Activated B cell treated with CpG ODN at 0.5 μM for 24 hours (primary cell): ENCODE measurements at places on chromosomes 3 and 15.

- DNase-seq: no peak
These were observed 32.0 kb upstream of the GBE1 start for GRCh38 chr3:81793410-81793809.

DNA sequence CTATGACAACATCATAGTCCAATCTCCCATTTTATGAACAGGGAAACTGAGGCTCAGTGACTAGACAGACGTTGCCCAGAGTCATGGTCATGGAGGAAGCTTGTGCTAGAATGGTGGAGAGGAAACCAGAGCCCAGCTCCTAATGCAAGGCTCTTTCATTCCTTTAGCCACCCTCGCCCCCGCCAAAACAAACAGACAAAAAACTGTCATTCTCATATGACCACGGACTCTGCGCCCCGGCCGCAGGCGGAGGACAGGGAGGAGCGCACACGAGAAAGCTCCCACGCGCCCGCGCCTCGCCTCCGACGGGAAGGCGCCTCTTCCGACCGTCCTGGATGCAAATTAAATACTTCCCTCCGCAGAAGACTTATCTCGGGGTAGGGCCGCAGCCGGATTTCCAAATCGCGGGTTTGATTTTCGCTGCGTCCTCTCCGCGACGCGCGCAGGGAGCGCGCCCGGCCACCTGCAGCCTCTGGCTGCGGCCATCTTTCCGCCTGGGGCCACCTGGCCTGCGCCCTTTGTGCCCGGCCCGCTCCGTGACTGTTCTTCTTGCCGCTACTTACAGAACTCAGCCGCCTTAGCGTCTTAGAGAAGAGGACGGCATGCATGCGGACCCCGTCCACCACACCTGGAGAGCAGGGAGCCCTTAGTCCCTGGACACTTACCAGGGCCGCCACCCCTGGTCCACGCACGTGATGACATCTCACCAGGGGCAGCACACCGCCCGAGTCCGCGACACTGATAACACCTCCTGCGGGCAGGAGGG, 670 bp upstream of the ATP13A3 start:
- peak; percentile 53 for DNase-seq

- DNase-seq: no peak
These were observed 44.9 kb downstream of the GOLGA6L2 start for GRCh38 chr15:23402140-23402539.

- no peak for DNase-seq
These were observed 51.7 kb upstream of the TRA2B start for GRCh38 chr3:185989511-185989910.

DNA sequence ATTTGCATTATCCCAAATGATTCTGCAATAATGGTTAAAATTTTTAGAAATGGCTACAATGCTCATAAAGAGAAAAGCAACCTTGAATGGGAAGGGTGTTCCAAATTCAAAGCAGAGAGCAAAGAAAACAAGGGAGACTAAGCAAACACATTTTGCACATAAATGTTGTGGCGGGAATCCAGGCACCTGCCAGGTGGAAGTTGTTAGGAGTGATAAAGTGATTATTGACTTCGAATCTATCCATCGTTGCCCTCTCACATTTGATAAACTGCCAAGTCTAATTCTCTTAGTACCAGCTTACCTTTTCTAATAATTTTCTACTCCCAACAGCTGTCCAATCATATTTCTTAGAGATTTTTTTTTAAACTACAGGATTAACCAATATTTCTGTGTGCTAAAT, 244.5 kb downstream of the CACNA2D3 start:
- DNase-seq: no peak

DNA sequence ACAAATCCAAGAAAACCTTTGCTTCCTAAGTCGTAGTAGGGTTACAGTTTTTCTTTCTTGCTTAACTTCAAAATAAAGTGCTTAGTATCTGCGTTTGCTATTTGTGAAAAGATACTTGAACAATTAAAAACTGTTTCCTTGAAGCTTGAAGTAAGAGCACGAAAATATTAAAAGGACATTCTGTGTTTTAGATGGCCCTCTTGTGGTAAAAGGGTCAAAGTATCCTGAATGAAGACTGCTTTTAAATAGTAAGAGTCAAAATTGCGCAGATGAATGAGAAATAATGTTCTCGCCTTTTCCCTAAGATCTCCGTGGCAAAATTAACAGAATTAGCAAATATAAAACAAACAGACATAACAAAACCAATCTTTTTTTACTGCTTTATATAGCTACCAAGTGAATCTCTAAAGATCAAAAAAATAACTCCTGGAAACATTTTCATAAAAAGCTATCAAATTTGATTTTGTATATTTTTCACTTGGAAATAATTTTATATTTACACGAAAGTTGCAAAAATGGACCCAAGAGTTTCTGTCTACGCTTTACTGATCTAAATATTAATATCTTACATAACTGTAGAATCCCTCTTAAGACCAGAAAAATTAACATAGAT, 175.4 kb downstream of the MBNL1 start:
- no peak for DNase-seq

DNA sequence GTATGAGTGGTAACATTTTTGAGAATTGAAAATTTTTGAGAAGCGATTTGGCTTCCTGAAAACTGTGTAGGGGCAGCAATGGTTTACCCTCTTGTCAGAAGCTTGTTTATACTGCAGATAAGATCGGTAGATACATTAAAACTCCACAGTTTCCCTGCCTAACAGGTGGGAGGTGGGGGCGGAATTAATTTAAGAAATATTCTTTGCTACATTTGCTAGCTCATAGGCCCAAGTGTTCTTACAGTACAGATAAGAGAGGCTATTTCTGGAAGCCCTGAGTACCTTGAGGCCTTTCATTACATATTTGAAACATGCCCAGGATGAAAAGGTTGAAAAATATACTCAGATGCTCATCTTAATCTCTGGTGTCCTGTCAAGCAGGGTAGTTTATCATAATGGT, 285.5 kb downstream of the UBE2E2 start:
- DNase-seq: no peak

DNA sequence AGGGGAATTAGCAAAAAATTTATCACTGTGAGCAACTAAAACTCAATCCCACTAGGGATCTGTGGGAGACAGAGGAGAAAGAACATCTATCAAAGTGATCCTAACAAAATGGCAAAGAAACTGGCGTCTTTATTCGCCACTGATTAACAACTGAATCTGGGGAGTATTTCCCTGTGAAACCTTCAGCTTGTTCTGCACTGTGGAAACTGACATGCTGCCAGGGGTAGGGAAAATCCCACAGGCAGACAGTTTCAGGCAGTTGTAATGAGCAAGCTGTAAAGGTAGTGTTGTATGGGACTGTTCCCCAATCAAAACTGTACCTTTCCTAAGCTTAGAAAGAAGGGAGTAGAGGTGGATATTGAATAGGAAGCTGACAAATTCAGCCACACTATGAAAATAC, 611.7 kb downstream of the VGLL3 start:
- no peak for DNase-seq

- DNase-seq: no peak
These were observed 13.0 kb upstream of the CACNA2D2 start for GRCh38 chr3:50516440-50516871.

DNA sequence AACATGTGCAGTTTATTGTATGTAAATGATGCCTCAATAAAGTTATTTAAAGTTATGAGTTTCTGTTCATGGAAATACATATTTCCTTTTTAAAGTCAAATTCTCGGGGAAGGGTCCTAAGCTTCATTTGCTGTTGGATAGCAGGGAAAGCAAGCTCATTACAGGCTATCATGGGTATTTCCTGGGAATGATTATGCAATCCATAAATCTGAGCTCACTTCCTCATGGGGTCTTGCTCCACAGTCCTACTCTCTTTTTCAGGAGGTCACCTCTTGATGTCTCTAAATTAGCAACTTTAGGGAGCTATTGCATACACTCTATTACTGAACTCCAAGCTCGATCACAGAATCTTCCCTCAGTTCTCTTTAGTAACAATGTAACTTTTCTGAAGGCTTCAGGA, 69.9 kb upstream of the TP63 start:
- DNase-seq: no peak

GRCh38 chr3:47871389-47871788, 68.5 kb downstream of the DHX30 start:
- no peak for DNase-seq

DNA sequence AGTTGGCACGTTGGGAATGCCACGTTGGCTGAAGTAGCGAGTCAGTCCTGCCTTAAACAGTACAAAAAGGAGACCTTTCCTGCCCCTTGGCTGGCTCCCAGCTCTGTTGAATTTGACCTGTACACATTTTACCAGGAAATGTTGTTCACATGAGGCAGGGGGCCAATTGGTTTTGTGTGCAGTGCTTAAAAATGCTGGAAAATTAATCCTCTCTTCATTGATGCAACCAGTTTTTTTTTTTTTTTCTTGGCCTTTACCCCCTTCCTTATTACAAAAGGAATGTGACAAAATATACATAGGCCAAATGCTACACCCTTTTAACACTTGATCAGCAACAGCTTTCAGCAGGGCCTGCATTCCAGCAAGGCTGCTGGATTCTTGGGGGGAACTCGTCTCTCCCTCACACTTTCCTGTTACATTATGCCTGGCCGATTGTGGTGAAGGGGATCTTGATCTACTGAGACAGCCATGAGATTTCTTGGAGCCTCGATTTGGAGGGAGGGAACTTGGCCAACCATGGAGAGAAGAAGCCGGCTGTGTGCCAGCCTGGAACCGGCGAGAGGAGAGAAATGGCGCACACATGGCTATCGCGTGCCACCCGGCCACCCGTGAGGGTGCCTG, 93.1 kb downstream of the DNASE1L3 start:
- DNase-seq: no peak

- no peak for DNase-seq
These were observed 377.1 kb upstream of the PROK2 start for GRCh38 chr3:72161881-72162595.

- no peak for DNase-seq
These were observed 29.6 kb downstream of the TPM1 start for GRCh38 chr15:63072023-63072650.

- no peak for DNase-seq
These were observed 24.3 kb upstream of the NUDT16 start for GRCh38 chr3:131357275-131357674.

DNA sequence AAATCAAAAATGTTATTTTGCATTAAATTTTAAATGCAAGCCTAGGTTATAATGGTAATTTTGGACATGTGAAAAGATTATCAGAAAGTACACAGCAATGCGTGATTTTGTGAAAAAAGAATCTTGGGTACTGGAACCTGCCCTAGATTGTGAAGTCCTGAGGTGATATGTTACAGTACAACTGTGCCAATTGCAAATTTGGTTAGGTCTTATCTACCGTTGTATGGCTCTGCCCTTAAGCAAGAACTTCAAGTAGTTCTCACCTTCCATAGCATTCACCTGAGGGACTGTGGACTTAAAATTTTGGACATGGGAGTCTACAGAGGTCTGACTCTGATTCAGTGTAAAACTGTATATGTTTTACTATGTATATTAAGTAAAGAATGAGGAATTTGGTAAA, 140.2 kb downstream of the PEX5L start:
- no peak for DNase-seq

- DNase-seq: no peak
These were observed 157.8 kb upstream of the ROPN1 start for GRCh38 chr3:124149771-124150170.

DNA sequence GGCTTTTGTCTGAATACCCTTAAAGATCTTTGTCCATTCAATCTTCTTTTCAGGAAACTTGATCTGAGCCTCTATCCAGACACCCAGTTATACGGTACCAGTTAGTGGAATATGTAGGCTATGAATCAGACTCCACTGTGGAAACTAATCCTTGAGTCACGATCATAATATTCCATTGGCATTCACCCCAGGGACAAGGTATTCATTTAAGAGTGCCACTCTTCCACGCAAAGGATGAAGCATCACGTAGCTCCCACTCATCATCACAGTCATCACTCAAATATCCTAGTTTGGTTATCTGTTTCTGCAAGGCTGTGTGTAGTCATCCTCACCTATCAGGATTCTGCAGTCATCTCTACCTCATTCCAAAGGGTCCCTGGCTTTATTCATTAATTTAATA, 85.6 kb downstream of the NEDD4 start:
- no peak for DNase-seq

- no peak for DNase-seq
These were observed 11.6 kb upstream of the KCTD6 start for GRCh38 chr3:58480309-58480708.

- DNase-seq: no peak
These were observed 75.4 kb downstream of the XXYLT1 start for GRCh38 chr3:195195321-195196209.
